ENCODE measurements at places on chromosomes 12 and 14. TPM values are rescaled to one million over a fixed set of nuclear protein-coding genes. Genes with fewer than 3 reads are reported as not detected.

- no peak for DNase-seq
These were observed 13.1 kb upstream of the METAP2 start for GRCh38 chr12:95460896-95461295.

Gene CD163
- total RNA-seq = not detected

DNA sequence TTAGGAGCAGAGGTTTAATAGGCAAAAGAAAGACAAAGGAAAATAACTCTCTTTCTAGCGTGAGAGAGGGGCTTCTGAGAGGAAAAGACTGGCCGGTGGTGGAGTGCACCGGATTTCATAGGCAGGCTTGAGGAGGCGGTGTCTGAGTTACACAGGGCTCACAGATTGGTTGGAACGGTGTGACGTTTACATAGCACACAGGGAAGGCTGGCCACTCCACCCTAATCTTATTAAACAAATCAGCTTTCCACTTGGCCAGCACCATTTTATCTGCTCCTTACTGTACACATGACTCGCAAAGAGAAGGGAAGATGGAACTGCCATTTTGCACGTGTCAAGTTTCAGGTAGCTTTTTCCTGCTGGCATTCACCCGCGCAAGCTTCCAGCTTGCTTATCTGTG lies 587.7 kb downstream of the RPL10L start:
- DNase-seq = no peak

Gene PAPOLA
- 198 TPM for total RNA-seq

DNA sequence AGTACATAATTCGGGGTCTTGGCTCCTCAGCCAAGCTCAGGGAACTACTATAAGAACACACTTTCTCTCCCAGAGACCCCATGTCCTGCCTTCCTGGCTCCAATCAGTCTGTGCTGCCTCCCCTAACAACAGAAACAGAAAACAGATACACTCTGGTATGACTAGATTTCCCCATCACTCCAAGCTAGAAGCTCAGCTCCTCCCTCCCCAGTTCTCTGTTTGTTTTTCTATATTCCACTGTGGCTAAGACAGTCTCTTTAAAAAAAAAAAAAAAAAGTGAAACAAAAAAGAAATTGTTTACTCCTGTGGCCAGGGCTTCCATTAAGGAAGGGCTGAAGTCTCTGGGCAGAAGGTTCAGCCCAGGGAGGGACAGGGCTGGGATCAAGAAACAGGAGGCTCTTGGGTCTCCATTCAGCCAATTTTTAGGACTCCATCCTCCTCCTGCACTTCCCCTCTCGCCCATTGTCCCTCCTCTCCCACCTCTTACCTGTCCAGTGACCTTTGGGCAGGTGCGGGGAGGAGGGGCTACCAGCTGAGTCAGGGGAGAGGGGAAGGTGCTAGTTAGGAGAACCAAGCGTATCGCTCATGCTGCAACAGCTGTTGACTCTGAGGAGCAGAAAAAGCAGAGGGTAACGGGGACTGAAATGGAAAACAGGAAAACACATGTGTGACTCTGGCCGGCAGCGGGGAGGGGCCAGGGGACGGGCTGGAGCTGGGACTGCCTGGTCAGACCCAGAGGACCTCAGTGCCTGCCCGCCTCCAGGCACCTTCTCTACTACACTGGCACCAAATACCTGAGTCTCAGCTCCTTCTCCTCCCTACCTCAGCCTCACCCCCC lies 4.1 kb upstream of the SLC7A7 start:
- DNase-seq = peak; percentile 38

DNA sequence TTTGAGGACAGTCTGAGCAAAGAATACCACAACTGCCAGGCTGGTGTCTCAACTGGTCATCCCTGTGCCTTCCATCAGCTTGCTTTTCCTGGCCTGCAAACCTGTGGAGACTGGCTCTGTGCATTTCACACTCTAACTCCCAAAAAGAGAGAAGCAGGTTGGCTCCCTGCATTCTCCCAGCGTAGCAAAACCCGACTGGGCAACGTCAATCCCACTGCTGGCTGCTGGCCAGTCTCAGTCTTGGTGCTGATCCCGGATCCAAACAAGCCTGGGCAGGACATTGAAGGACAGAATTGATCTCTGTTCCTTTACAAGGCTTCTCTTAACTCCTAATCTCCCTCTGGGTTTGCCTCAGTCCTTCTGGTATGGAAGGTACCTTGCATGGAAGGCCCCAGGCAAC lies 65.4 kb downstream of the FZD10 start:
- no peak for DNase-seq

DNA sequence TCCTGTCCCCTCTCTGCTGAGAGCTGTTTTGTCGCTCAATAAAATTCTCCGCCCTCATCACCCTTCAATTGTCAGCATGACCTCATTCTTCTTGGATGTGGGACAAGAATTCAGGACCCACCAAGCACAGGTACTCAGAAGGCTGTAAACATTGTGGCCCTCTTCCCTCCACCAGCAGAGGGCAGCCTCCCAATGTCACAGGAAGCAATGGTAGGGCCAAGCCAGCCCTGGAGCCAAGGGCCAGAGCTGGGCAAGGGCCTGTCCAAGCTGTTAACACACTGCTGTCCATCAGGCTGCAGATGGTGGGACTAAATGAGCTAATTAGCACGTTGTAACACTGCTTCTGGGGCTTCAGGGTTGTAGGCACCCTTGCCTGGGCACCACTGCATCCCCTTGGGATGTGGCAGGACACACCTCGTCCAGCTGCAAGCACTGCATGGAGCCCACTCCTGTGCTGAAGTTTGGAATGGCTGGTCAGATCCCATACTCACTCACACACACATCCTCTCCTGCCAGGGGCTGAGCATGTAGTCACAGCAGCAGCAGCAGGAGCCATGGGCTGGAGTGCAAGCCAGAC lies 62.7 kb upstream of the HECTD1 start:
- DNase-seq = peak; percentile 13

DNA sequence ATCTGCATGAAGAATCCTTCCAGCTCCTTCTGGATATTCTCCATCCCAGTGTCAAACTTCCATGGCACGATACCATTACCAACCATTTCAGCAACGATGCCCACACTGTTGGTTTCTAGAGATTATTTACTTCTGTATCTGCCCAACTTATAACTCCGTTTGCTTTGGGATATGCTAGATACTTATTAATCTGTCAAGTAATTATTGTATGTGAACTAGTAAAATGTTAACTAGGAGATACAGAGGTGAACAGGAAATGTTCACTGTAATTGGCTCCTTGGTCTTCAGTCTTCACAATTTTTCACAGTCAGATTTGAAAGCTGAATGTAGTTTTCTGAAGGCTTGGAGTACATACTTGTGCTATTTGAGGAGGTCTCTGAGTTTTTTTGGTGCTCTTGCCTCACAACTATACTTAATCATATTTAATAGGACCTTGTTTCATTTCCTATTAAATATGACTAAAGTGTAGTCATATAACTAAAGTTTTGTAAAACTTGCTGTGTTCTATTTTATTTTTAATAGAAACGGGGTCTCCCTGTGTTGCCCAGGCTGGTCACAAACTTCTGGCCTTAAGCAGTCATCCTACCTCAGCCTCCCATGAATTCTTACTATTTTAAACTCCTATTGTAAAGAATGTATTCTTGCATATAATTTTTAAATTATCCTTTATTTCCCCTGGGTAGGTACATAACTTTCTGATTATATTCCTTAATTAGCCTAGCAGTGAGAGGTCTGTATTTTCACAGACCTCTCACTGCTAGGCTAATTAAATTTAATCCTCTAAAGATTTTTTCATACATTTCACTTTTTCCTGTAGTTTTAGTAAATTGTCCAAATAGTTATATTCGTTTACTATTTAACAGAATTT lies 79.7 kb downstream of the FGD4 start:
- no peak for DNase-seq

Gene TOMM20L
- not detected for total RNA-seq

Data from Calu3 (cell line).